ENCODE measurements at places on chromosomes 5 and 9. TPM values are rescaled to one million over a fixed set of nuclear protein-coding genes. Genes with fewer than 3 reads are reported as not detected.

The GAS1 gene
- 0.13 TPM for total RNA-seq

The HK3 gene
- 0.04 TPM for total RNA-seq

The QRFP gene
- total RNA-seq, result not detected

DNA sequence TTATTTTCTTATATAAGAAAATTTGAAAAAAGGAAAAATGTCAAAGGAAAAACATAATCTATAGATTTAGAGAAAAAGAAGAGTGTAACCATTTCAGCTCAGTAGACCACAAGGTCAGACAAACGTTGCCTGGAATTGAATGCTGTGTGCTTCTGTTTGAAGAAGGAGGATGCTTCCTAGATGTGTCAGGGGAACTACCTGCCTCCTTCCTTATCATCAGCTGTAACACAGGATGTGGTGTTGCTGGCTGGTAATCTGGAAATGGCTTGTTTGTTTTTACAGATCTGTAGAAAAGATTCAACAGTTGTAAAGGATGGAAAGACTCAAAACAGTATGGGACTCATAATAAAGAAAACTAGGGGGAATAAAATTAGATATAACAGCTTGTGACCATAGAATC is 160.7 kb upstream of the MEF2C start:
- no peak for DNase-seq

DNA sequence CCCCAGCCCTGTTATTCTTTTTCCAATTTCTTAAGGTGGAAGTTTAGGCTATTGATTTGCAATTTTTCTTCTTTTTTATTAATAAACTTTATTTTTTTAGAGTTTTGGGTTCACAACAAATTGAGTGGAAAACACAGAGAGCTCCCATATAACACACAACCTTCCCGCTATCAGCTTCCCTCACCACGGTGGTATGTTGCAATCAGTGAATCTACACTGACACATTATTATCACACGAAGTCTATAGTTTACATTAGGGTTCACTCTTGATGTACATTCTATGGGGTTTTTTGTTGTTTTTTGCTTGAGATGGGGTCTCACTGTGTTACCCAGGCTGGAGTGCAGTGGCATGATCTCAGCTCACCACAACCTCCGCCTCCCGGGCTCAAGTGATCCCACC is 4.8 kb upstream of the NFX1 start:
- no peak for DNase-seq

DNA sequence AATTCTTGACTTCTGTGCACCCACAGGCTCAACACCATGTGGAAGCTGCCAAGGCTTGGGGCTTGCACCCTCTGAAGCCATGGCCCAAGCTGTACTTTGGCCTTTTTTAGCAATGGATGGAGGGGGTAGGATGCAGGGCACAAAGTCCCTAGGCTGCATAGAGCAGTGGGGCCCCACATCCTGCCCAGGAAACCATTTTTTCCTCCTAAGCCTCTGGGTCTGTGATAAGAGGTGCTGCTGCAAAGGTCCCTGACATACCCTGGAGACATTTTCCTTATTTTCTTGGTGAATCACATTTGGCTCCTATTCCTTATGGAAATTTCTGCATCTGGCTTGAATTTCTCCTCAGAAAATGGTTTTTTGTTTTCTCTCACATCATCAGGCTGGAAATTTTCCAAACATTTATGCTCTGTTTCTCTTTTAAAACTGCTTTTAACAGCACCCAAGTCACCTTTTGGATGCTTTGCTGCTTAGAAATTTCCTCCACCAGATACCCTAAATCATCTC is 482.7 kb upstream of the TLE4 start:
- DNase-seq, result no peak

GRCh38 chr5:133843911-133844310 is 124.5 kb downstream of the C5orf15 start:
- DNase-seq, result no peak

DNA sequence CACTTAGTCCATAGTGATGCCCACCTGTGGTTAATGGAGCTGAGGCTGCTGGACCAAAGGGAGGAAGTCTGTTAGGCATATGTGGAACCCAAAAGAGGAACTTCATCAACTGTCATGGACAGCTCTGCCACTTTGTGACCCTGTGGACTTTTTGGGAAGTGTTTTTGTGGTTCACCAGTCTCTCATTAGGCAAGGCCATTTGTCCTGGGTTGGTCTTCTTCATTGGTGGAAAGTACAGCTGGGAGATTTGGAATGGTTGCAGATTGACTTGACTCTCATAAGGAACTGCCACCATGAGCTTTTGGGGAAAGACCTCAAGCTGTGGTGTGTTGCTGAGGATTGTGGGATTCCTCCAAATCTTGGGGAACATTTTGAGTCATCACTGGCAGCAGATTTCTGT is 31.9 kb upstream of the IL12B start:
- no peak for DNase-seq
